ENCODE measurements at places on chromosomes 4 and X.

- no peak for DNase-seq
- no peaks in the 10 kb centered on the region for H3K36me3 ChIP-seq
- no peaks in the 10 kb centered on the region for H3K27me3 ChIP-seq
- no peaks in the 10 kb centered on the region for H3K4me1 ChIP-seq
Observed at GRCh38 chrX:114178126-114178525, 405.8 kb upstream of the HTR2C start.

- H3K27ac ChIP-seq: no peak overlapping the region
- no peak for DNase-seq
- no peak overlapping the region for H3K4me3 ChIP-seq
- H3K27me3 ChIP-seq: no peaks in the 10 kb centered on the region
- no peaks in the 10 kb centered on the region for H3K36me3 ChIP-seq
Observed at GRCh38 chr4:159017323-159018026, 85.4 kb upstream of the RAPGEF2 start.

DNA sequence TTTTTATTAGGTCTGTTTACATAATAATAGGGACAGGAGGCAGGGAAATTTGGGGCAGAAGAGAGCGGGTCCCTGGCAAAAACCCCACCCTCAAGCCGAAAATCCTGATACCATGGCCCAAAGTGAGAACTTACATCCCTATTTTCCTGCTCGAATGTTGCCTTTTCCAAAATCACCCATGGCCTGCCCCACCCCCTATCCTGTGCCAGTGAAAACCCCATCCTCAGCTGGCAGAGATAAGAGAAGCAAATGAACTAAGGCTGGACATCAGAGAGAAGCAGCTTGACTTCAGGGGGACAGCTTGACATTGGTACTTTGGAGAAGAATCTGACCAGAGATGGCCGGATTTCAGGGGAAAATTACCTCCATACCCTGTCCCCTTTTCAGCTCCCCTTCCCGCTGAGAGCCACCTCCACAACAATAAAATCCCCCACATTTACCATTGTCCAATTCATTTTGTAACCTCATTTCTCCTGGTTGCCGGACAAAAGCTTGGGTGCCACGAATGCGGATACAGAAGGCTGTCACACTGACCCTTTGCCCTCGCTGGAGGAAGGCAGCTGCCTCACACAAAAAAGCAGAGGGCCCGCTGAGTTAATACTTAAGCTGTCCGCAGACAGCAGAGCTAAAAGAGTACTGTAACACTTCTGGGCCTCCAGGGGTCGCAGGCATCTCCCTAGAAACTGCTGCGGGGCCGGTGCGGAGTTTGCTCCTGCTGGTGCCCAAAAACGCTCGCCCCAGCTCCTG lies 196.2 kb downstream of the SNCA start:
- DNase-seq: peak; percentile 24
- H3K36me3 ChIP-seq: no peaks in the 10 kb centered on the region
- no peaks in the 10 kb centered on the region for H3K27me3 ChIP-seq

- H3K27me3 ChIP-seq: no peaks in the 10 kb centered on the region
- no peak overlapping the region for H3K27ac ChIP-seq
- no peak for DNase-seq
- H3K4me1 ChIP-seq: no peaks in the 10 kb centered on the region
Observed at GRCh38 chr4:40923316-40924095, 173.8 kb downstream of the NSUN7 start.

DNA sequence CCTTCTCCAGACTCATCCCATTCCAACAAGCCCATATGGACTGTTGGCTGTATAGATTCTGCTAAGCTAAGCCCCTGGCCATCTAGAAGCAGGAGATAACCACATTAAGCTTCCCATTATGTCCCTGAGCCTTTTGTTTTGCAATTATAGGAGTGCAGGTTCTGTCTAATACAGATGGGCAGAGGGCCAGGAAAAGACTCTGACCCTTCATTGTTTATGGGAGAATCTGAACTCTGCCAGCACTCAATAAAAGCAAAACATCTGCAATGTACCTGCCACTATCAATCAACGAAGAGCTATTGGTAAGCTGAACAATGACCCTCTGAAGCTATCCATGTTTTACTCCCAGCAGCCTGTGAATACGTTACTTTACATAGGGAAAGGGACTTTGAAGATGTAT lies 207.3 kb upstream of the CLNK start:
- DNase-seq: no peak
- H3K36me3 ChIP-seq: no peaks in the 10 kb centered on the region
- H3K4me3 ChIP-seq: no peak overlapping the region
- H3K4me1 ChIP-seq: no peaks in the 10 kb centered on the region
- H3K27ac ChIP-seq: no peak overlapping the region

DNA sequence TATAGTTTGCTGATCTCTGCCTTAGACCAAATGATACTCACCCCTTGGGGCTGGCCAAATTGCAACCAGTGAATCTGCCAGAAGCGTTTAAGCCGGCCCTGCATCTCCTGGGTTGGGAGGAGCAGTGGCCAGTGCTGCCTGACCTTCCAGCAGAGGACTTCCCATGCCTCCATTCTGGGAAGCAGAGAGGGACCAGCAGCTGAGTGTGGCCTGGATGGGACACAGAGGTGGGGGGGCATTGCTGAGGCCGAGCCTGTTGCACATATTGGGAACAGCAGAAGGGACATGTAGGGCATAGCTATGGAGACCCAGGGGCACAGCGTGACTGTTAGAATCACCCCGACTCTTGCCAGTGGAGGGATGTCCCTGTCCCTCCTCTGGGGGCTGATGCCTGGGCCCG lies 93.3 kb downstream of the CPZ start:
- H3K4me1 ChIP-seq: no peaks in the 10 kb centered on the region
- no peak for DNase-seq
- H3K27ac ChIP-seq: no peak overlapping the region
- H3K27me3 ChIP-seq: no peaks in the 10 kb centered on the region
- H3K4me3 ChIP-seq: no peak overlapping the region

- H3K4me1 ChIP-seq: no peaks in the 10 kb centered on the region
- H3K4me3 ChIP-seq: no peak overlapping the region
- no peak for DNase-seq
Observed at GRCh38 chrX:104745152-104745551, 179.2 kb downstream of the IL1RAPL2 start.

DNA sequence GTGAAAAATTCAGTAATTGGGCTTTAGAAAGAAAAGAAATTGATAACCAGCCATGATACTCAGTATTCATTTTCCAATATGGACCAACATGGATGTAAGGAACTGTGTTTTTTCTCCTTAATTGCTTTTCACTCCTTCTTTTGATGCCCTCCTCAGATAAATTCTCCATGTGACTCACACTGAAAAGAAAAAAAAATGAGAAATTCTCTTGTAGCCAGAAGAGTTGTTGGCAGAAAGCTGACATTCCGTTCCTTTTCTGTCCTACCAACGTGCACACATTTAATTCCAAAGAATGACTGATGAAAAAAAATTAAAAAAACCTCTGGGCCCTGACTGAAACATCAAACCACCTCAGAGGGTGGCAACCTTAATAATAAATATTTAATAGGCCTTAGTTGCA lies 153.1 kb downstream of the AMELX start:
- H3K36me3 ChIP-seq: no peaks in the 10 kb centered on the region
- H3K27ac ChIP-seq: no peak overlapping the region
- no peaks in the 10 kb centered on the region for H3K27me3 ChIP-seq

- no peaks in the 10 kb centered on the region for H3K36me3 ChIP-seq
- no peak for DNase-seq
- no peak overlapping the region for H3K4me3 ChIP-seq
- H3K27ac ChIP-seq: no peak overlapping the region
- H3K27me3 ChIP-seq: no peaks in the 10 kb centered on the region
Observed at GRCh38 chrX:118723376-118723775, 4.0 kb upstream of the IL13RA1 start.

GRCh38 chrX:108584617-108585211 lies 145.1 kb downstream of the COL4A5 start:
- H3K4me1 ChIP-seq: no peaks in the 10 kb centered on the region
- H3K27ac ChIP-seq: no peak overlapping the region
- DNase-seq: no peak
- no peaks in the 10 kb centered on the region for H3K27me3 ChIP-seq
- H3K36me3 ChIP-seq: no peaks in the 10 kb centered on the region
- no peak overlapping the region for H3K4me3 ChIP-seq

DNA sequence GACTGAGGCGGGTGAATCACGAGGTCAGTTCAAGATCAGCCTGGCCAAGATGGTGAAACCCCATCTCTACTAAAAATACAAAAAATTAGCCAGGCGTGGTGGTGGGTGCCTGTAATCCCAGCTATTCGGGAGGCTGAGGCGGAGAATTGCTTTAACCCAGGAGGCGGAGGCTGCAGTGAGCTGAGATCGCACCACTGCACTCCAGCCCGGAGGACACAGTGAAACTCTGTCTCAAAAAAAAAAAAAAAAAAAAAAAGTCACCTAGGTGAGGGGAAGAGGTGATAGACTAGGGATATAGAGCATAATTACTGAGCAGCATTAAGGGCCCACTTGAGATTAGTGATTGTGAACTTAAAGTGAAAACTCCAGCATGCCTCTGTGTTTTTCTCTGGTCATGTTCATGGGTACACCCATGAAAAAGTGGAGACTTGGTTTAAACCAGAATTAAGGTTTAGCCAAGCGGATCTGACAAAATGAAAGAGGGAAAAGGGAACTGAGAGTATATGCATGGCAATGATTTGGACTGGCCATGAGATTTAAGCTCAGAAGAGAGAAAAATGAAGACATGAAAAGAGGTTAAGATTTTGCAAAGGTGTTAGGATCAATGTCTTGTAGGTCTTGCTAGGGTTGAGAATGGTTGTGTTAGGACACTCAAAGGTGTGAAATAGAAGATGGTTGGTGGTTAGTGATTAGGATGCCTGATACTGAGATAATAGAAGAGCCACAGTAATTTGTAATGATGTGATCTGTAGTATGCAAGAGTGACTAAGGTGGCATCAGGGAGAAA lies 105.0 kb downstream of the RAB28 start:
- no peak overlapping the region for H3K27ac ChIP-seq
- no peaks in the 10 kb centered on the region for H3K4me1 ChIP-seq
- H3K36me3 ChIP-seq: no peaks in the 10 kb centered on the region
- no peak for DNase-seq

DNA sequence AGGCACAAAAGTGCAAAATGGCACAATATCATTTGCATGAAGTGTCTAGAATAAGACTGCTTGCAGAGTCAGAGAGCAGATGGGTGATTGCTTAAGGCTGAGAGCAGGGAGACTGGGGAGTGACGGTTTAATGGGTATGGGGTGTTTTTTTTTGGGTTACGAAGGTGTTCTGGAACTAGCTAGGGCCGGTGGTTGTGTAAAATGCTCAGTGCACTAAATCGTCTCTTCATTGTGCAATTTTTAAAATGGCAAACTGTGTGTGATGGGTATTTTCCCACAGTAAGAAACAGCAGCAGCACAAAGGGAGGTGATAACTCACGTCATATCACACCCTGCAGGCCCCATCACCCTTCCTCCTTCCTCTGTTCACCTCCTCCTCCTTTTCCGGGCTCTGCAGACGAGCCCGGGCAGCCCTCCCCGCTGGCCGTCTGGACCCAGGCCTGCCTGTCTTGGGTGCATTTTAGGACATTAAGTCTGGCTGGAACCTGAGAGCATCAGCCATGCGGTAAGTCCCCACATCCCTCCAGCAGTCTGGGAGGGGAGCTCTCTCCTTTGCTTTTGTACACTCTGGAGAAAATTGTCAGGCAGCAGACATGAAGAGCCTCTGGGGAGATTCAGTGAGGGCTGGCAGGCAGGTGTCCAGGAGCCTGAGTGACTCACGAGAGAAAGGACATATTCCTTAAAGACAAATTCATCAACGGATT lies 42.7 kb downstream of the ASMT start:
- no peak for DNase-seq
- H3K4me1 ChIP-seq: no peaks in the 10 kb centered on the region
- no peaks in the 10 kb centered on the region for H3K27me3 ChIP-seq
- H3K36me3 ChIP-seq: no peaks in the 10 kb centered on the region
